Mesenchymal stem cell (in vitro differentiated cells and primary cell): ENCODE measurements at places on chromosomes 2 and 18.

GRCh38 chr2:101368376-101368775 lies 18.9 kb downstream of the CREG2 start:
- DNase-seq = no peak

DNA sequence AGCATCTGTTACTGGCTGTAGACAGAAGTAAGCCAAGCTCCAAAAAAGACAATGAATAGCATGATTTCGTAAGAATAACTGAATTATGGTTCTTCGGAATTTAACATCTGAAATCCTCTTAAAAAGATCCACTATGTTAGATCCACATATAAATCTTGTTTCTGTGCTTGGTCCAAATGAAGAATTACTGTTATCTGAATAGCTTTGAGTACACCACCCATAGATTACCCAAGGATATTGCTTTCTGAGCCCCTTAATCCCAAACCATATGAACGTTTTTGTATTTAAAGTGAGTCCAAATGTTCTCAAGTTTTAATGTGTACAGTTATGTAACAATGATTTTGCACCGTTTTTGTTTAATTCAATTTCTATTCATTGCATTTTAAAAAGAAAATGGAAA lies 124.9 kb downstream of the DSC3 start:
- DNase-seq = no peak

DNA sequence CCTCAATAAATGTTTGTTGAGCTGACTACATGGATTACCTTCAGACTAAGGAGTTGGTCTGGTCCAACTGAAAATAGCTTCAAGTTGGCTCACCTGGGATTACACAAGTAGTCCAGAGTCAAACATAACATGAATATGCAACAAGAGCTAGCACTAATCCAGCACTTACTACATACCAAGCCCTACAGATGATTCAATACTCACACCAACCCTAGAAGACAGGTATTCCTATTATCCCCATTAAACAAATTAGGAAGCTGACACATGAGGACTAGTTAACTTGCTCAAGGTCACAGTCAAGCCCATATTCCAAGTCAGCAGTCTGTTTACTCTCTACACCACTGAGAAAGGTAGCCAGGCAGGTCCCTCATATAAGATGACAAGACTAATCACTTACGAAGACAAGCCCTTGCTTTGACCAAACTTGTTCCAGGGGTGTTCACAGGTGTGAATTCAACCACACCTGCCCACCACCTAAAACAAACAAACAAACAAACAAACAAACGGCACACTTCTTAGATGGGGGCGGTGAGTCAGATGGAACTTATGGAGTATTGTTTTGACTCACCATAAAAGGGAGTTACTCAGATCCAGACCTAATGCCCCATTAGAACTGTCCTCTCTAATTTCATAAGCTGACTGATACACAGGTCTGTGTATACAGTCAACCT lies 29.1 kb downstream of the TMEM131 start:
- no peak for DNase-seq

GRCh38 chr2:71934595-71935261 lies 212.9 kb downstream of the CYP26B1 start:
- DNase-seq = no peak

GRCh38 chr2:241637795-241638660 lies 535 bp downstream of the ATG4B start:
- DNase-seq = peak; percentile 46

GRCh38 chr2:169637620-169638019 lies 53.5 kb downstream of the PPIG start:
- peak; percentile 70 for DNase-seq

DNA sequence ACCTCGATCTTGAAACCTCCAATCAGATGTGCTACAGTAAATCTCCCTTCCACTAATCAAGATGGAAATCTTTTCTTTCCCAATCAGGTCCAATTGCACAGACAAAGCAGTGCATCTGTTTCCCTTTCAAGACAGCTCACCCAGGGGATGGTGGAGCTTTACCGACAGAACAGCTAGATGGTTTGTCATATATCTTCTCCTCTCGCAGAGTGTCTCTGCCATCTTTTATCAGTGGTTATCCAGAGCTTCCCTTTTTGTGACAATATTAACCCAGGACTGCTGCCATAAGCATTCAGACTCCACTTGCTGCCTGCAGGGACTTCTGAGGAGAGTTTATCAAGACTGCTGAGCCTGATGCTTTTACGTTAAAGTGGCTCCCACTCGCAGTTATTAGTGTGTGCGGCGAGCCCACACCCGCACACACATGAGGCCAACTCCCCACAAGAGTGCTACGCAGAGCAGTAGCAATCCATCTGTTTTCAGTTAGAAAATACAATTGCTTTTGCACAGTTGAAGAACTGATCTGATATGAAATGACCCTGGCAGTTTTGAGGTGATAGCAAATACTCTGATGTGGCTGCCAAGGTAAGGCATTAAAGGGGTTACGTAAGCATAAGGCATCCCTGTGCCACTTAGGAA lies 398.9 kb downstream of the NCKAP5 start:
- DNase-seq = no peak

DNA sequence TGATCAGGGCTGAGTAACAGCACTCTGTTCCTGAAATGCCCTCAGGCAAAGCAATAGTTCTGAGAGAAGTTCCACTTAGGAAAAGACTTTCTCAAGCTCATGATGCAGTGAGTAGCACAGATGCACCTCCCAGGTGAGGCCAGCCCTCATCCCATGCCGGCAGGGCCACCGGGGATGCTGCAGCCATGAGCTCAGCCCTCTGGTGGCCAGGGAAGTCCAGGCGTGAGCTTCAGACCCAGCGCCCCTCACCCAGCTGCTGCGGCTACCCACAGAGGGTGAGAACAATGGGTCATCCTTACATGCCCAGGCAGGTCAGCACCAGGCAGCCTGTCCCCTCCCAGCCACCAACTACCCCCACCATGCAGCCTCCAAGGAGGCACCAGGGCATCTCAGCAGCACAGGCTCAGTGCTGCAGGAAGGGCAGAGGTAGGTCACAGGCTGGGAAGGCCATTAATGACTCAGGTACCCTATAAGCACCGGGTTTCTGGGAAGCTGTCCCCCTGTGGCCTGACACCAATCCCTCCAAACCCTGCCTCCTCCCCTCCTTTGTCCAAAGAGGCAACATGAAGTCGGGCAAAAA lies 50.6 kb downstream of the TTC32 start:
- no peak for DNase-seq

GRCh38 chr2:143503280-143503679 lies 374.1 kb downstream of the ARHGAP15 start:
- no peak for DNase-seq
